ENCODE measurements at places on chromosomes 2 and 18. TPM values are rescaled to one million over a fixed set of nuclear protein-coding genes. Genes with fewer than 3 reads are reported as not detected.

LOXL3 gene
- 9.6 TPM for polyA plus RNA-seq

REG3A gene
- polyA plus RNA-seq = not detected

ELOA2 gene
- polyA plus RNA-seq = not detected

GPR35 gene
- 1.9 TPM for polyA plus RNA-seq
